Activated T-cell treated with anti-CD3 and anti-CD28 coated beads, Interleukin-2, amount 50 U/mL, for 24 hours (primary cell): ENCODE measurements at places on chromosomes 3 and 15.

GRCh38 chr15:56242576-56243162 is 1.0 kb downstream of the RFX7 start:
- no peak for DNase-seq

- no peak for DNase-seq
These were observed 60.5 kb upstream of the CCDC50 start for GRCh38 chr3:191268737-191269136.

- DNase-seq, result peak; percentile 74
These were observed 2.0 kb upstream of the HYAL2 start for GRCh38 chr3:50324351-50325112.

GRCh38 chr3:171342783-171343420 is 117.3 kb downstream of the TNIK start:
- no peak for DNase-seq

GRCh38 chr3:181699171-181699903 is 12.4 kb upstream of the SOX2 start:
- no peak for DNase-seq

DNA sequence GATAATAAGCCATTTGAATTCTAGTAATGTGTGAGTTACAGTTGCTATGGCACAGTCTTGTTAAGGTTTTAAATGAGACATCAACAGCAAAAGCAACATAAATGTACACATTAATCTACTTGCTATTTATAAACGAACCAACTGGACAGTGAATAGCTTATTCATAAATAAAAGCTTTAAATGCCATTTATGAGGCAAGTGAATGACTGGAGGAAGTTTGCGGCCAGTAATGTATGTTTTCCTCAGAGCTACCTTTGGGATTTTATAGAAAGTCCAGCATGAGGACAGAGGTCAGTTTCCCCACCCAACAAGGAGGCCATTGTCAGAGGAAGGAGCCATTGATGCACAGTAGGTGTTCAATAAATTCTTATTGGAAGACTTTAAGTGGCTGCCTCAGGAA is 48.0 kb upstream of the PXYLP1 start:
- no peak for DNase-seq

GRCh38 chr3:62238431-62238830 is 134.9 kb downstream of the FEZF2 start:
- DNase-seq, result no peak

DNA sequence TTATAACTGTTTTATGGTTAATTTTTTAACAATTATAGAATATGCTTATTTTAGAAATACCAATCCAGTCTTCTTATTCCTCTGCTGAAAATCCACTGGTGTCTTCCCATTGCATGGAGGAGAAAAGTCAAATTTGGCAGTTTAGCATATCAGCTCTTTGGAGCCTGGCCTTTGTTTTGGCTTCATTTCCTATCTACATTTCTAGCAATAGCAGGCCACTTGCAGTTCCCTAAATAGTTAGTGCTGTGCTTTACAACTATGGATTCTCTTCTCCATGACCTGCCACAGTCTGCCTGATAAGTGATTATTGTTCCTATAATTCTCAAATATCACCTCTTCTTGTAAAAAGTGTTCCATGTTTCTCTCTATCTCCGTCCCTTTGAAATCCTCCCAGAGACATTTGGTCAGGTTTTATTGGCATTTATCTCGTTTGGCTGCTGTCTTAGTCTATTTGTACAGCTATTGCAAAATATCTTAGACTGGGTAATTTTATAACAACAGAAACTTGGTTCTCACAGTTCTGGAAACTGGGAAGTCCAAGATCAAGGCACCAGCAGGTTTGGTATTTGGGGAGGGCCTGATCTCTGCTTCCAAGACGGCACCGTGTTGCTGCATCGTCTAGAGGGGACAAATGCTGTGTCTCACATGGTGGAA is 8.2 kb upstream of the SEC22A start:
- no peak for DNase-seq

GRCh38 chr3:160384639-160385318 is 14.2 kb downstream of the IFT80 start:
- no peak for DNase-seq

DNA sequence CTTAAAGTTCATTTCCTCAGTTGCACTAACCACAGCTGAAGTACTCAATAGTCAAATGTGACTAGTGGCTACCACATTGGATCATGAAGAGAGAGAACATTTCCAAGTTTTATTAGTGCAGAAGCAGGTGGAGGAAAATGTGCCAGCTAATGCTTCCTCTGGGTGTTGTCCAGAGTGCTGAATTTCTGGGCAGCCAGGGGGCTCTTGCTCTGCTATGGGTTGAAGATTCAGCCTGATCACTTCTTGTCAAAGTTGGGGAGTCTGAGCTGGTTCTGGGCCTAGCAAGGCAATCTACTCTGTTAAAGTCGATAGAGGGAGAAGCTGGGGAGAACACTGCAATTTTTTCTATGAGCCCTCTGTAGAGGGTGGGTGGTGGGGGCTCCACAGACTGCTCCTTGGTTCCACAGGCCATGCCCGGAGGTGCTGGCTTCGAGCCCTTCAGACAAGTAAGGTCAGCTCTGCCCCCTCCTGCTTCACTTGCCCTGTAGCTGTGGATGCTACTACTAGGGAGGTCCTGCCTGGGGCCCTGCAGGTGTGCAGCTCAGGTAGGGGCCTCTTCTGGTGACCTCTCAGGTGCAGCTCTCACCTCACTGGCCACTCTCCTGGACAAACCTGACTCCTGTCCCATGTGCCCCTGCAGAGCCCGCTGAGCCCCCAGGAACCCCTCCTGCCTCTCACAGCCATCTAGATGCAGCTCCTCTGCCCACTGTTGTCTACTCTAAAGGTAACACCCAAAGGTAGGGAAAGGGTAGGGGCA is 8.2 kb downstream of the ALG3 start:
- DNase-seq, result no peak

GRCh38 chr15:98257290-98257689 is 296.8 kb downstream of the ARRDC4 start:
- DNase-seq, result no peak

DNA sequence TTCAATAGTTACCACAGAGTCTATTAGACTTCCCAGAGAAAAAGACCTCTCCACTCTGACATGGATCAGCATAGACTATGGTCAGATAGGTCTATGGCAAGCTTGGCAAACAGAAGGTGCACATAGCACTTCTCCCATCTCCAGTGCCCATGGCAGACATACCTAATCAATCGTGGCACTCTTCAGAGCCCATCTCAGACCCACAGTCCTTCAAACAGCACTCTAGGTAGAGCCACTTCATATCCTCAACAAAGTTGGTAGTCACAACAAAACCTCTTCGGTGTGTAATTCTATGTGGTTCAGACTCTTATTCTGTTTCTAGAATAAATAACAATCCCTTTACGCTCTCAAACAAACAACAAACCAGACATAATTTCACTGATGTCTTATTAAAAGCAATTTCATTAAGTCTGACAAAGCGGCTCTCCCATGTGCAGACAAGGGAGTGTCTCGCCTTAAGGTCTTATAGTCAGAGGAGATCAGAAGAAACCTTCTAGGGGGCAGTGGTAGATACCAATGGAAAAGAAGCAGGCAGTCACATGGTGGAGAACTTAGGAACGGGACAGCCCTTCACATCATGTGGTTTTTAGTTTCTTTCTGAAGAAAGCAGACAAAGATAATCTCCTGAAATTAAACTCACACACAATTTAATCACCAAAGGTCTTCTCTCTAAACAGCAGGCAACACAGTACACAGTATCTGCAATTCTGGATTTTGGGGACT is 483.4 kb downstream of the FOXP1 start:
- no peak for DNase-seq

DNA sequence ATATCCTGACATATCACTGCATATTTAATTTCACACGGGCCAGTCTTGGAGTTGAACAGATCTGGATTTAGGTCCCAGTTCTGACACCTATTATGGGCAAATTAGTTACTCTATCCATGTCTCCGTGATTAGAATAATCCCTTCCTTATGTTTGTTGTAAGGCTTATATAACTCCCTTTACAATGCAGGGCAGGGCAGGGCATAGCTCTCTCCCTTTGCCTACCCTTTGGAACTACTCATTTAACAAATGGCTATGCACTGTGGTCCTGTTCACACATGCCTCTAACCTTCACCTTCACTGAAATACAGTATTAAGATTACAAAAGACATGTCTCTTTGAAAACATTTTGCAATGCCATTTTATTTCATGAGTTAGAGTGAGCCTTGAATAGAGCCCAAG is 24.8 kb upstream of the ATP13A5 start:
- no peak for DNase-seq

DNA sequence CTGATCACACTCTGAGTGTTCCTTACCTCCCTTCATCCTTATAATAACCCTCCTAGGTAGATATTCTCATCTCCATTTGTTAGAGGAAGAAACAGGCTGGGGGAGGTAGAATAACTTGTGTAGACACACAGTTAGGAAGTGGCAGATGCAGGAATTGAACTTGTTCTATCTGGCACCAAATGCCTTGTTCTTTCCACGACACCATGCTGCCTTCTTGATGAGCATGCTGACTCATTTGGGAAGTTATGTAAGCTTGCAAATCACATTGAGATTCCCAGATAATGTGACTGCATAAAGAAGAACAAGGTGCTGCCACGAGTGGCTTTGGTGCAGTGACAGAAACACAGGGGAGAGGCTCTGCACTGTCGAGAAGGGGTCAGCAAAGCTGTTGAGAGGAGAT is 27.5 kb upstream of the NDUFB4 start:
- DNase-seq, result no peak

DNA sequence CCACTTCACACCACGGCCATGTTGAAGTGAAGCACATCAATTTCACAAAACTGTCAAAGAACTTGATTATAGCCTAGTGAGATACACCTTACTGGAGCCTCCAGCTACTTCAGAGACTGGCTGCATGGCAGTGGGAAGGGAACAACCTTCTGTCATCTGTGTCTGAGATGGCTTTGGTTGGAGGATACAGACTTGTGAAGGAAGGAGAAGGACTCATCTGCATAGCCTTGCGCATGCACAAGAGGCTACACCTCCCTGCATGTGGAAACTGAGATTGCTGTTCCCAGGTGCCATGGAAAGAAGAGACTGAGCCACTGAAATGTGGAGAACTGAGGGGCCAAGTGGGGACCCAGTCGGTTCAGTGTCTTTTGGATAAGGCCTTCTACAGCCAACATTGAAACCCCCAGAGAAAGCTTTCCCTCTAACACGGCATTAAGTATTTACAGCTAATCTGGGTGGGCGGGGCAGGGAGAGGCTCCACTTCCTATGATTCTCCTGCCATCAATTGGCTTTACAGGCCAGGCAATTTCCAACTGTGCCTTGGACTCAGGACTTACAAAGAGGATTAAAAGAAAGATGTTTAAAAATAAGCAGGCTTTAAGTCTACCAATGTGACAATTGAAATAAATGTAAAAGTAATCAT is 58.8 kb downstream of the IL16 start:
- no peak for DNase-seq

DNA sequence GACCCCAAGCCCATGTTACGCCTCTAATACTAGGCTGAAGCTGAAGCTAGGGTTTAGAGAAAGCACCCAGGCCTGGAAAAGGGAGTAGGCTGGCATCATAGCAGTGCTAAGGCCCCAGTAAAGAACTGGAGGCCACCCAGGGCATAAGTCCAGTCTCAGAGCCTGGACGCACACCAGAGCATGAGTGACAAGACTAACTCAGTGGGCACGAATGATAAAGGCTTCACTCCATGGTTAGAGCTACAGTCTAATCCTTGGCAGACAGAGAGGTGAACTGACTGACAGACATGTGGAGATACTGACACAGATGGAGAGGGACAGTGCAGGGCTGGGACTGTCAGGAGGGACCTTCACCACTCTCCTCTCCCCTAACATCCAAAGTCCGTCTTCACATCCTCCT is 139.8 kb downstream of the KCNMB2 start:
- DNase-seq, result no peak

GRCh38 chr15:51869060-51869421 is 39.6 kb downstream of the TMOD3 start:
- no peak for DNase-seq
